ENCODE measurements at places on chromosomes 12 and 14.

DNA sequence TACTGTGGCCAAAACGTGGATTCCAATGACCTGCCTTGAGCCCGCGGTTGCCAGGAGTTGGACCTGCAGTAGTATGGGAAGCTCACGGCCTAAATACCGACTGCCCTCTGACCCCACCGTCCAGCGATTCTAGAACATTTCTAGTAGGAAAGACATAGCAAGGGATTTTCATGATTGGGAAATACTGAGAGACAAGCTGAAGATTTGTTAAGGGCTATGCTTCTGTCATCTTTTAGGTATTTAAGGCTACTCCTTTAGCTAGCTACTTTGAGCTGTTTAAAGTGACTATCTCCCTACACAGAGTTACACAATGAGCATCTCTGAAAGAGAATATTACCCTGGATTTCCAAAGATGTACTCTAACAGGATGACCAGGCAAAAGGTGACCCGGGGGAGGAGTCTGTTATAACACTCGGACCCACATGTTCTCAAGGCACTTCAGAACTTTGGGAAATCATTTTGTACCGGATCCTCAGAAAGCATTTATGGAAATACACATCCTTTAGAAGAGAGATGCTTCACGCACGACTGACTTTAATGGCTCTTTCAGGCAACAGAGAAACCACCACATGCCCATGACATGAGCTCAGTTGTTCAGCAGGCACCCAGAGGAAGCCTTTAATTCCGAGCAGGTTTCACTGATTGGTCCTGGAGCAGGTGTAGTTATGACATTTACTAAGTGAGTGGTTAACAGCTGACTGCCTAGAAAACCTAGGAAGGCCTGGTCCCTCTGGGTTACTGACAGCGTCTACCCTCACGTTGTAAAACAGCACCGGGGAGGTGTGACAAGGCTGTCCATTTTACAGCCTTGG is 4.2 kb downstream of the BAG5 start:
- no peak for DNase-seq

- DNase-seq, result no peak
Measured at GRCh38 chr12:131943389-131943788, 6.4 kb upstream of the EP400 start.

- no peak for DNase-seq
Measured at GRCh38 chr12:916712-917445, 32.6 kb downstream of the RAD52 start.

DNA sequence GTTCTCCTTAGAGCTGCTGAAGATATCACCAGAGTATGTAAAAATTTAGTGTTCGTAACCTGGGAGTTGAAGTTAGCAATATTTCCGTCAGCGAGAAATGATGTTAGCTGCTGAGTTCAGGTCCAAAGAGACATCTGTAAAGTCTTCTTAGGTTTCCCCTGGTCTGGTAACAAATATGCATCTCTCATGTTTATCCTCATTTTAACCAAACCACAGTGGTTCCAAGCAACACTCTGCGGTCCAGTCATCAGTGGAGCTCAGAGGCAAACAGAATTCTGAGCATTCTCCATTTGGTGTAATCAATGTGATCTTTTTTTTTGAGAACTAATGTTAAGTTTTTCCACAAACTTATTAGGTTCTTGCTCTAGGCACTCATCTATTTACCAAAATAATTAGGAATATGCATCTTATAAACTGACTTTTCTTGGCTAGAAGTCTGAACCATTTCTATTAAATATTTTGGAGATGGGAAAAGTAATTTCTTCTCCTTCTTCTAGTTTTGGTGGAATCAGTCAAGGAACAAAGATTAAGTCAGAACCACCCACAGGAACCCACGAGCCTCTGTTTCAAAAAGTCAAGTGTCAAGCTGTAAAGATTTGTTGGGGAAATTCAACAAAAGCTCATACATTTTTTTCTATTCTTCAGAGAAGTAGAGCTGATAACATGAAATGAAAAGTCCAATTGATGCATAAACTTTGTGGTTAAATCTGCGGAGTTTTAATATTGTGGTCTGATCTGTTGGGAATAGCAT is 64.7 kb downstream of the IFNG start:
- DNase-seq, result no peak

DNA sequence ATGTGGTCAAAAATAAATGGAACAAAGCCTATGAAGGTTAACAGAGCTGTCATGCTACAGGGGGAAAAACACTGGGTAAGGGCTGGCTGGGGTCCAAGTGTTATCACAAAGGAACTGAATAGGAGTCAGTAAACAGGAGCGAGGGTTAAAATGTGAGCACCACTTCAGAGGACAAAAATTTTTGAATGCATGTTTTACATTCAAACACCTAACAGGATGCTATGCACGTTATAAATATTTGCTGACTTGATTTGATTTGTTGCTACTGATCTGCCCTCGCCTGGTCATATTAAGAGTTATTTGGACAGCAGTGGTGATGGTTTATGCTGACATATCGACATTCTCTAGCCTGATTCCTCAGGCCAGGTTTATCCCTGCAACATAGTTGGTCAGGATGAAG is 7.4 kb upstream of the KTN1 start:
- DNase-seq, result no peak

DNA sequence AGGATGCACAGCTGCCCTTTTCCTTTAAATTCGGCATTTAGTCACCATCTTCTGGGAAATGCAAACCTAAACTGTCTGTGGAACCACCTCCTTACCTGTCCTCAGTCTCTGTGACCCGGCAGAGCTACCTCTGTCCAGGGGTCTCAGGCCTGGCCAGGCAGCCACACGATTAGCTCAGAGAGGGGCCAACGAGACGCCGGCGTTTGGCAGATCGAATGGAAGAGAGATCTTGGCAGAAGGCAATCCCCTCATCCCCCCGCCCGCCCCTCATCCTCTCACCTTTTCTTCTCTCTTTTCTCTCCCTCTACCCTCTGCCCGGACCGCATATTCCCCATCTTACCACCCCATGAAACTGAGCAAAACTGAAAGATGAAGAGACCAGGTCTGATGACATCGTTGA is 101.0 kb downstream of the PIWIL1 start:
- DNase-seq, result no peak

GRCh38 chr12:57069523-57069922 is 9.1 kb downstream of the NEMP1 start:
- DNase-seq, result peak; percentile 87

Measured in neural progenitor cell (in vitro differentiated cells).